Upper lobe of left lung (tissue), 6 donors: ENCODE measurements at places on chromosomes 7 and 10. TPM values are rescaled to one million over a fixed set of nuclear protein-coding genes. Genes with fewer than 3 reads are reported as not detected.

DNA sequence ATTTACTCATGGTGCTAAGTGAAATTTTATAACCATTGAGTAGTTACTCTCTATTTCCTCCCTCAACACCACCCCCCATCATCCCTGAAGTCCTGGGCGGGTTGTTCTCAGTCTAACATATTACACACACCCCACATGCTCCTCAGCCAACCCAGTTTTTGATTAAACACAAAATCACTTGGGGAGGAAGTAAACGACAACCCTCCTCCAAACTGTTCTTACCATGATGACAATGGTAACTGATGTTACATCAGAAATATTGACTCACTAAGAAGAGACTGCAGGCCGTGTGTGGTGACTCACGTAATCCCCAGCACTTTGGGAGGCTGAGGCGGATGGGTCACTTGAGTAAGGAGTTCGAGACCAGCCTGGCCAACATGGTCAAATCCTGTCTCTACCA lies 44.2 kb downstream of the RAB11FIP2 start:
- no peak overlapping the region for H3K27ac ChIP-seq
- no peaks in the 10 kb centered on the region for H3K4me1 ChIP-seq
- no peak for DNase-seq
- peaks cover 6% of the 10 kb centered on the region for H3K36me3 ChIP-seq
- no peaks in the 10 kb centered on the region for H3K27me3 ChIP-seq

- DNase-seq = no peak
- H3K27ac ChIP-seq = no peak overlapping the region
- no peak overlapping the region for H3K4me3 ChIP-seq
- no peaks in the 10 kb centered on the region for H3K4me1 ChIP-seq
- no peaks in the 10 kb centered on the region for H3K36me3 ChIP-seq
Observed at GRCh38 chr7:135348493-135348892, 114.9 kb downstream of the STRA8 start.

DNA sequence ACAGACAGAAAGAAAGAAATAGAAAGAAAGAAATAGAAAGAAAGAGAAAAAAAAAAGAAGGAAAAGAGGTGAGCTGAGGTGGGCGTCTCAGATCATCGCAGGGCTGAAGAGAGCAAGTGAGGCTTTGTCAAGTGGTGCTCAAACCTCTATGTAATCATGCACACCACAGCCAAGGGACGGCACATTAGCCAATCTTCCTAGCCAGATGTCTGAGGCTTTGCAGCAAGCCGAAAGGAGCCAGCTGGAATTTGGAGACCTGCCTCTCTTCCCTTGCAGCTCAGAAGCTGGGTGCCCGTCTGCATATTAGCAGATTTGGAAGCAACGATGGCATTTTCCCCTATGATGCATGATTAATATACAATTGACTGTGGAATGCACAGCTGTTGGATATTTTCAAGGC lies 52.5 kb downstream of the ADRA2A start:
- no peak overlapping the region for H3K4me3 ChIP-seq
- no peaks in the 10 kb centered on the region for H3K27me3 ChIP-seq
- no peak overlapping the region for H3K27ac ChIP-seq
- no peak for DNase-seq
- no peaks in the 10 kb centered on the region for H3K36me3 ChIP-seq

DNA sequence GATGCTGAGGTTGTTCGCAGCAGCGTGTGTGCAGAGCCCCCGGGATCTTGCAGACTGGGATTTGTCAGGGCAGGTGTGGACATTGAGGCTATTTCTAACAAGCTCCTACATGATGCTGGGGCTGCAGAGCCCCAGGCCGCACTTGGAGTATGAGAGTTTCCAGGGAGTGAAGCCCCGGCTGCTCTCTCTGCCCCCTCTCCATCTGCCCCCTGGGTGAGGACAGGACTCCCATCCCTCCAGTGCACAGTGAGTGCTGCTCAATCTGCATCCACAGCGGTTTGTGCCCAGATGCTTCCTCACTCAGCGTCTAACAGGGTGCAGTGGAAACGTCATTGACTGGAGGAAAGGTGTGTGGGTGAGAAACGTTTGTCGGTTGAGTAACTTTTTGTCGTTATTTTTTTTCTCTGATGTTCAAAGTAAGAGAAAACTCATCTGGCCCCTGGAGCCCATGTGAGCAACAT lies 25.3 kb downstream of the IL2RA start:
- H3K27ac ChIP-seq = no peak overlapping the region
- DNase-seq = peak; percentile 45
- H3K36me3 ChIP-seq = no peaks in the 10 kb centered on the region
- peaks cover 15% of the 10 kb centered on the region for H3K4me1 ChIP-seq
- no peak overlapping the region for H3K4me3 ChIP-seq

- no peak for DNase-seq
- H3K27me3 ChIP-seq = no peaks in the 10 kb centered on the region
Observed at GRCh38 chr7:140000666-140001268, 62.0 kb downstream of the PARP12 start.

DNA sequence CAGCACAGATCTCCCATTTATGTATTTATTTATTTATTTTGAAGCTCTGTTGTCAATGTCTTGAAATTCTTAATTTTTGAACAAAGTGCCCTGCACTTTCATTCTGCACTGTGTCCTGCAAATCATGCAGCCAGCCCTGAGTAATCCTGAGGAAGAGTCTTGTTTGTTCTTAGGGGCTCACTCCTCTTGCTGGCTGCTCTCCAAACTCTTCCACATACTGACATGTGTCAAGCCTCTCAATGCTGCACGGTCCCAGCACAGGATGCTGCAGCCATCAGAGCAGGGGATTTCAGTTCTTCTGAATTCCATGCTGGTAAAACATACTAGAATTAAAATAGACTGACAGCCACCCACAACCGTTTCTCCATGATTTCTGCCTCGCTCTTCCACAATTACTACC lies 207.2 kb downstream of the PARD3 start:
- H3K4me1 ChIP-seq = no peaks in the 10 kb centered on the region
- no peak overlapping the region for H3K27ac ChIP-seq
- H3K4me3 ChIP-seq = no peak overlapping the region

GRCh38 chr7:148402159-148402558 lies 188.4 kb upstream of the C7orf33 start:
- no peaks in the 10 kb centered on the region for H3K4me1 ChIP-seq
- H3K27me3 ChIP-seq = no peaks in the 10 kb centered on the region
- no peaks in the 10 kb centered on the region for H3K36me3 ChIP-seq
- no peak overlapping the region for H3K27ac ChIP-seq
- no peak for DNase-seq
- H3K4me3 ChIP-seq = no peak overlapping the region

DNA sequence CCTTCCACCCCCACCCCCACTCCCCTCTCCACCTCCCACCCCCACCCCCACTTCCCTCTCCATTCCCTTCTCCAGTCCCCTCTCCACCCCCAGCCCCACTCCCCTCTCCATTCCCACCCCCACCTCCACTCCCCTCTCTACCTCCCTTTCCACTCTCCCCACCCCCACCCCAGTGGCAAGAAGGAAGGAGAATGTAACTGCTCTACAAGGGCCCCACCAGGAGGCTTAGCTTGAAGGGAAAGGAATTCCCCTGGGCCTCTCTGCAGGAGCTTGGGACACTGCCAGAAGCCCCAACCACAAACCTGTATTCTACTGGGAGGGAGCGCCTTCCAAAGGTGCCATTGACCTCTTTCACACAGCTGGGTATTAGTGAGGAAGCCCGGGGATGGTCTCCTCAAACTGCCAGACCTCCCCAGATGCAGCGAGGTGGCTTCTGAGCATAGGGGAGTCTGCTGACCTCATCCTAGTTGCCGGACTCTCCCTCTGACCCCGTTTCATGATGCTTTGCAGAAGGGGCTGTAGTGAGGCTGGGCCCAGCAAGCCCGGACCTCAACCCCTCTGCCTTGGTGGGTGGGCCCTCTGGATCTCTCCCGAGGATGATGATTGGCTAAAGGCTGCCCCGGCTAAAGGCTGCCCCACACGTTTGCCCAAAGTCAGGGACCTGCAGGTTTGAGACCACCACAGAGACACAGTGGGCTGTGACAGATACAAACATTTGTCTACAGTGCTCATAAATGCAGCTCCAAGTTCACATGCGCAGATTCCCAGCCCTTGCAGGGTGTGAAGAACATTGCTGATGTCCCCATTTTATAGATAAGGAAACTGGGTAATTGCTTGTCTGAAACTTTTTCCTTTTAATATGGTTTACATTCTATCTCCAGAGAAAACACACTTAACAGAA lies 2.9 kb downstream of the DEPP1 start:
- no peaks in the 10 kb centered on the region for H3K27me3 ChIP-seq
- peak overlapping the region; percentile 70 for H3K4me3 ChIP-seq
- peaks cover 67% of the 10 kb centered on the region for H3K4me1 ChIP-seq
- DNase-seq = peak; percentile 85

DNA sequence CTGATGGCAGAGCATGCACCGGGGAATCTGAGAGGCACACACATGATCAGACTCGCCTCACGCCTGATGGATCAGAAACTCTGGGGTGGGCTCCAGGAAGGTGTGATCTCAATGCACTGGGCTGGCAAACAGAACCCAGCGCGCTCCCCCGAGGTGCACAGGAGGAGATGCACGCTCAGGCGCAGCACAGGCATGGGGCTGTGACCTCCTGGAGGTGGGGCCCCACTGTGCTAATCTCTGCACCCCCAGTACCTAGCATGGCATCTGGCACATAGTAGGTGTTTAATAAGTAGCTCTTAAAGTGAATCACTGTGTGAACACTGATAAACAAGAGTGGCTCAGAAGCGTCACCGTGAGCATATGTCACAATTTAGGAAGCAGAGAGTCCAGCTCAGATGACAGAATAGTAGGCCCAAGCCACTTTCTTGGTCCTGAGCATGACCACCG lies 57.9 kb downstream of the PROSER2 start:
- H3K27ac ChIP-seq = no peak overlapping the region
- no peaks in the 10 kb centered on the region for H3K27me3 ChIP-seq
- H3K4me1 ChIP-seq = peaks cover 13% of the 10 kb centered on the region
- H3K4me3 ChIP-seq = no peak overlapping the region
- DNase-seq = no peak

DNA sequence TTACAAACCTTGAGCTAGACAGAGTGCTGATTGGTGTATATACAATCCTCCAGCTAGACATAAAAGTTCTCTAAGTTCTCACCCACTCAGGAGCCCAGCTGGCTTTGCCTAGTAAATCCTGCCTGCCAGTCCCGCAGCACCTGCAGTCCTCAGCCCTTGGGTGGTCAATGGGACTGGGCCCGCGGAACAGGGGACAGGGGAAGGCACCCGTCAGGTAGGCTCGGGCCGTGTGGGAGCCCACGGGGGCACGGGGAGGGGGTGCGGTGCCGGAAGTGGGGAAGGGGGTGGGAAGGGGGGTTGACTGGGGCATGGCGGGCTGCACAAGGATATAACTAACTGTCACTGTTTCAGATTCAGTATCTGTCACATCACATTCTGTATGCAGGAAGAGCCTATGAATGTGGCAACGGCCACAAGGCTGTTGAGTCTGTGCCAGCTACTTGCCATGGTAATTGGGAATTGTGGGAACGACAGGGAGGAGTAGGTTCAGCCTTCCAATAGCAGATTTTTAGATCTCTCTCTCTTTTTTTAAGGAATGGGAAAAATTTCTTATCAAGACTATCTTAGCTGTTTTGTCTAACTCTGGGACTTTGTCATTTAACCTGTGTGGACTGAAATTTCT lies 205.1 kb upstream of the PLPP4 start:
- no peaks in the 10 kb centered on the region for H3K27me3 ChIP-seq
- peak; percentile 12 for DNase-seq
- H3K4me1 ChIP-seq = no peaks in the 10 kb centered on the region
- no peak overlapping the region for H3K4me3 ChIP-seq

DNA sequence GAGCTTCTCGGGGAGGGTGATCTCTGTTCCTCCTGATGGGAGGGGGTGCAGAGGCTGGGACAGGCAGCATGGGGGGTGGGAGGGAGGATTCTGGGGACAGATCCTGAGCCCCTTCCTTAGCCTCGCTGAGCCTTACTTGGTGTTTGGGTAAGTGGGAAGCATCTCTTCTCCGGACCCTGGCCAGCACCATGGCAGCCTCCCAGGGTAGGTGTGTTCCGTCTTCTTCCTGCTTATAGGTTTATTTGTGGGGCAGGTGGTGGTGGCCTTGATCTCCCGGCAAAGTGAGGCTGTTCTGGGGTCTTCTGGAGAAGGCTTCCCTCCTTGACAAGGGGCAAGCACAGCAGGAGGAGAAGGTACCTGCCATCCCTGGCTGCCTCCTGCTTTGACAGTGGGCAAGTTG lies 226.9 kb downstream of the GLRX3 start:
- H3K4me1 ChIP-seq = no peaks in the 10 kb centered on the region
- no peak overlapping the region for H3K27ac ChIP-seq
- H3K27me3 ChIP-seq = no peaks in the 10 kb centered on the region
- DNase-seq = no peak
- H3K4me3 ChIP-seq = no peak overlapping the region
- no peaks in the 10 kb centered on the region for H3K36me3 ChIP-seq

The TFPI2 gene
- 7.6 TPM for total RNA-seq

The CNPY1 gene
- total RNA-seq = not detected

The CCDC7 gene
- total RNA-seq = 39.8 TPM

The SEMA3D gene
- 1.7 TPM for total RNA-seq

The PLXDC2 gene
- total RNA-seq = 65.0 TPM
